ENCODE measurements at places on chromosomes 5 and 9.
A peak's percentile ranks its signal among the peaks of the same experiment; 100 is the strongest.

- DNase-seq = peak; percentile 51
Observed at GRCh38 chr5:103808464-103809106, 246.0 kb upstream of the NUDT12 start.

GRCh38 chr5:41510176-41510831, at the start of gene PLCXD3:
PLCXD3 (minus strand) TSS chr5:41510601; CDS start chr5:41510526, 75 bp downstream.
- DNase-seq = no peak

GRCh38 chr5:172585114-172585513, 55.9 kb upstream of the NEURL1B start:
- no peak for DNase-seq

DNA sequence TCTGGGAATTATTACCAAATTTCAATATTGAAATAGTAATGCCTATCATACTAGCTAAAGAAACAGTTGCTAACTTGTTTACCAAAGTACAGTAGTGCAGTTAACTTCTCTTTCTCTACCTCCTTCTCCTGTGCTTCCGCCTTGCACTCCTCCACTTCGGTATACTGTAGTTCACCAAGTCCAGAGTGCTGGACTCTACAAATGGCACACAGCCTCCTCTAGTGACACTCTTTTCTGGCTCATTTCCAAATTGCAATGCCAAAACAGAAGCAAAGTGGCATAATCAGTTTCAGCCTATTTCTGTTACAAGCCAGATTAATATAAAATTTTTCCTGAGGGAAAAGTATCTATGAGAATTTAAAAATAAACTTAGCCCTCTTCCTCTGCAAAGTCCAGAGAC, 86.0 kb upstream of the RASGRF2 start:
- no peak for DNase-seq

DNA sequence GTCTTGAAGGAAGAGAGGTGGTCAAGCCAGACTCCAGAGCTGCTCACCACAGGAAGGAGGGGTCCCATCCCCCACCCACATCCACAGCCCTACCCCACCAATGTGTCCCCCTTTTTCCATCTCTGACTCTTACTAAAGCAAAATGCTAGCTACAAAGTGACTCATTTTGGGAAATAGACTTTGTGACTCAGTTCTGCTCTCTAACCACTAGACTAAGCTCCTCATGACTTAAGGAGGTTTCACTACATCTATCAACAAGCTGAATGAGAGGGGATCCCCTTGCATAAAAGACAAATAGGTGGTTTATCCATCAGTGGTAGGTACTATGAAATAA, 35.1 kb upstream of the ADRB2 start:
- DNase-seq = no peak

DNA sequence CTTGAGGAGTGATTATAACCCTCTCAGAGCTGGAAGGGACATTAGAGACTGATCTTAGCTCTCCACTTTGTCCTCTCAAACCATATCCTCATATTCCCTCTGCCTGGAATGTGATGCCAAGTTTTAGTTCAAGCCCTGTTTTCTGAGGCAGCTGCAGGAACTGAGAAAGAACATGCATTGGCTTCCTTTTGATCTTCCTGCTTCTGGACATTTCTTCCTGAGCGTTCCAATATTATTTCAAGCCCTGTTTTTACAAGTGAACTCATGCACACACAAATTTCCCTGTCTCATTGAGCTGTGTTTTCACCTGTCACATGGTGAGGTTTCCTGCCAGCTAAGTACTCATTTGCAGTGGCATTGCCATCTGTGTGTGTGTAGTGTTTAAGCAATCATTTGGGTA, 17.0 kb downstream of the FOCAD start:
- peak; percentile 16 for DNase-seq

GRCh38 chr5:168407211-168407610, 79.1 kb upstream of the RARS1 start:
- DNase-seq = no peak

DNA sequence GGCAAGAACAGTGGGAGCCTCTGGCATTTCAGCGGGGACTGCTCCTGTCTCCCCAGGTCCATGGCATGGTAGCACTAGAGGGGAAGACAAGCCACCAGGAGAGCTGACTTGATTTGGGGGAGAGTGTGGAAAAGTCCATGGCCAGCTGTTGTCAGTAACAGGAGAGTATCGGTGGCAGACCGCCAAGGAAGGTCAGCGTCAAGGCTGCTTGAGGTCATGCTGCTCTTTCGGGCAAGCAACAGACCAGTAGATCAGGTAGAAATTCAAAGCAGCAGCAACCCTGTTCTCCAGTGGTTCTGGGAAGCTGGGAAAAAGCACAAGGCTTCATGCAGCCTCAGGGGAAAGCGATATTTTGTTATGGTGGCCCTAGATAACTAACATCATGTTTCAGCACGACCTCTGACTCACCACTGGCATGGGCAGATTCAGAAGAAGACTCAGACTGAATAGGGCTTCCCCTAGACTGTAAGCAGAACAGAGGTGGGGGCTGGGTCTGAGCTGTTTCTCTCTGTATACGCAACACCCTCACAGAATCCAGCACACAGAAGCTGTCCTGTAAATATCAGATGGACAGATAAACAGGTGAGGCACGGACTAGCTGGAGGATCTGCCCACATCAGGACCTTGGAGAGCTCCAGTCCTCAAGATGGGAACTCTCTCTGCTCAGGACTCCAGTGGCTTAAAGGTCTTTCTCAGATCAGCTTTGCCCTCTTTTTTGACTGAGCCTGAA, 35.2 kb upstream of the PLEKHG4B start:
- DNase-seq = no peak

DNA sequence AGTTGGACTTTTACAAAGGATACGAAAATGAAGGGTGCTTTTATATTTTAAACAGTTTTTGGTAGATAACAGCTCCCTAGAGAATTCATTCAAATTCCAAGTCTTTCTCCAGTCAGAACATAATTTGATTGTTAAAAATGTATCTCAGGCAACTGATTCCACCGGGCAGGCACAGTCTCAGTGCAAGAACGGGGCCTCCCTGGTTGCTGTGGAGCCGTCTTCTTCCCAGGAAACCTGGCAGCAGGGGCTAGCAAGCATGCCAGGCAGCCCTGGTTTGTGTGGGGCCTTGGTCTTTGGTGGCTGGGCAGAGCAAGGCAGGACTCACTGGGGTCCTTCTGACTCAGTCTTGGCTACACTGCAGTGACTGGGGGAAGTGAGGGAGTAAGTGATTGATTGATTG, 143.5 kb downstream of the NXNL2 start:
- DNase-seq = no peak

DNA sequence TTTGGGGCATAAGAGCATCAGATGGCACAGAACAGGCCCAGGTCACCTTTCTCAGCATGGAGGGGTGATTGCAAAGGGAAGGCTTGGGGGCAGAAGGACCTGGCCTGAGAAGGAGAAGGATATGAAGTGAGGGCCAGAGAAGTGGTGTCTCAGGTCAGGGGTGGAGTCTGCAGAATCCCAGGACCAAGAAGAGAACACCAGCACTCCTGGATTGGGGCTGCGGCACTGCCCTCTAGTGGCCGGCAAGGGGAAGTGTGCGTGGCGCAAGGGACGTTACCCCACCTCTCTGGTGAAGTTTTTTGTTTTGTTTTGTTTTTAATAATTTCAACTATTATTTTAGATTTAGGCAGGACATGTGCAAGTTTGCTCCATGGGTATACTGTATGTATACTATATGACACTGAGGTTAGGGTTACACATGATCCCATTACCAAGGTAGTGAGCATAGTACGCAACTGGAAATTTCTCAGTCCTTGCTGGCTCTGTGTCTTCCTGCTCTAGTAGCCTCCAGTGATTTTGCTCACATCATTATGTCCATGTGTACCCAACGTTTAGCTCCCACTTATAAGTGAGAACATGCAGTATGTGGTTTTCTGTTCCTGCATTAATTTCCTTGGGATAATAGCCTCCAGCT, 1548.6 kb downstream of the EFNA5 start:
- DNase-seq = no peak

DNA sequence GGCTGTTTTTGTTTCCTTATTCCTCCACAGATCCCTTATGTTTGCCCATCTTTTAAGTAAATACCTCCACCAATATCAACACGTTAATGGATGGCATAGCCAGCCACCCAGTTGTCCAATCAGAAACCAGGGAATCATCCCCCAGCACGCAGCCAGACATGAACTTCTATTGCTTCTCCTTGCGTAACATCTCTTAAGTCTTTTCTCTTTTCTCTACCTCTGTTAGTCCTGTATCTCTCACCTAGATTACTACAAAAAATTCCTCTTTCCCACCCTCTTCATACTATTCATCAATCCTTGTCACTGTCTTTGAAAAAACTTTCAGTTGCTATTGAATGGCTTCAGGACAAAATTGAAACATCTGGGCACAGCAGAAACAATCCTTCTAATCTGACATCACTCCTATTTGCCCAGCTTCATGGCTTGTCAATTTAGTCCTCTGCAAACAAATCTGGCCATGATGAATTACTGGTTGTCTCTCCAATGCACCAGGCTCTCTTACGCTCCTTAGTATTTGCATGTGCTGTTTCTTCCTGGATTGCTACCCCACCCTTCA, 349.3 kb downstream of the RAB3C start:
- no peak for DNase-seq

DNA sequence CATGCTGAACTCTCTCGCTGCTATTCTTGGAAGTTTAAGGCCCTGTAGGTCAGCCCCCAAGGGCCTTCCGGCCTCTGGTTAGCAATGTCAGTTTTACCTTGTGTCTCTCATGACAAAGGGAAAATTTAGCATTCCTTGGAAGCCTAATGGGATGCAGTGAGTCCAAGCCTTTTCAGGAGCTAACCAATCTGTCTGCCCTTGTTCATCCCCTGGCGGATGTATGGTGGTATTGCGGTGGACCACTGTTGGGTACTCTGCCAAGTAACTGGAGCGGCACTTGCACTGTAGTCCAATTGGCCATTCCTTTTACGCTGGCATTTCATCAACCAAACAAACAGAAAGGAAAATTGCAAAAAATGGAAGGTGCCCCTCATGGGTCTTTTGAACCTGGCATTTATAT, 318.4 kb upstream of the NMUR2 start:
- no peak for DNase-seq

GRCh38 chr5:84181093-84181492, 203.6 kb downstream of the EDIL3 start:
- no peak for DNase-seq

DNA sequence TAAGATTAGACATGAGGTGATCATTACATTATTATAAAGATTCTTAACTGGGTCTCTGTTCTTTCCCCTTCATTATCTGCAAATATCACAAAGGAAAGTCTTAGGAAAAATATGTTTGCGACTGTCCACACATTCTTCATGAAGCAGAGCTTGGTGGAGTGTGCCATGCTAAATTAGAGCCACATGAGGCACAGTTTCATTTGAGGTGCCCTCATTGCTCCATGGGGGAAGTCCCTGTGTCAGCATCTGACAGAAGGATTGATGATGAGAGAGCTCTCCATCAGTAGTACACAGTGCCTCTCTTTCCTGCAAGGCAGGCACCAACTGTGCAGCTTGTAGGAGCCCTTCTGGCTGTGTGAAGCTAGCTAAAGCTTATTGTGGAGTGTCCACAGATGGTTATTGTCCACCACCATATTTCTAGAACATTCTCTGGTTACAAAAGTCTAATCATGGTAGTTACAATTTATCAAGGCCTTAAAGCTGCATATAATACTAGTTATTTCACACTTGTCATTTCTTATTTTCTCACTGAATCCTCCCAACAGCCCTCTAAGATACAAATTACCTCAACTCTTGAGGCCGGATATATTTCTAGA, 63.9 kb downstream of the C9orf152 start:
- no peak for DNase-seq

GRCh38 chr5:16666883-16667398, 50.1 kb upstream of the RETREG1 start:
- no peak for DNase-seq

GRCh38 chr9:114109124-114109523, 10.0 kb upstream of the KIF12 start:
- no peak for DNase-seq

GRCh38 chr9:19619221-19619620, 169.6 kb downstream of the SLC24A2 start:
- no peak for DNase-seq

DNA sequence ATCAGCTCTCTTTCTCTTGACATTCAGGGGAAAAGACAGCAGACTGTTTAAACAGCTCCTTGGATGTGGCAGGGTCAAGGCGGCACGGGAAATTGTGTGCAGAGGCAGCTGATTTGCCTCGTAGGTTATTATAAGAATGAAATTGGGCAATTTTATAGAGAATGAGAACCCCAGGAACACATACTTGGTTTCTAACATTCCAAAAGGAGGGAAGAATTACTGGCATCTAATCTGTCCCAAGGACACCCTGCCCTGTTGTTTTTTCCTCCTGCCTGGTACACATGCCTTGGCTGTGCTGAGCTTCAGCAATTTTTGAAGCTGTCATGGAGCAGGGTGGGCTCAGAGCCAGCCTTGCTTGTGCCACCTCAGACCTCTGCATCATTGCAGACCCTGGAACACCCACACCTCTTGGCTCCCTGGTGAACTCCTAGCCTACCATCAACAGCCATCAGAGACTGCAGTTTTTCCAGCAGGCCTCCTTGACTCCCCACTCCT, 143.6 kb downstream of the BOD1 start:
- DNase-seq = no peak

DNA sequence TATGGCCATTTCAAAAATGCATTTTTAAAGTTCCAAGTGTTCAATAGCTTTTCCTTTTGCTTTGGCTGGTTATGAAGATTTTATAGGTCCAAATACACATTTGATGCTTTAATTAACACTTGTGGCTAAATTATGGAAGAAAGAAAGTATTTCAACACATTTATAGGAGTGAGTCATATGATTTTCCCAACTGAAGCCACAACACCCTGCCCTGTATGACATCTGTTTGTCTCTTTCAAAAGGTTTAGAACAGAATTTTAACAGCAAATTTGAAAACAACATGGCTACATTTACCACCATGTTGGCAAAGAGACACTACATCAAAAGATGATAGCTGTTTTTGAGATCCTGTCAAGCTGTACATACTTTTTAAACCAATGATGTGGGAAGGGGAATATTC, 99.4 kb downstream of the TMEM174 start:
- no peak for DNase-seq
